ENCODE measurements at places on chromosomes 2 and 18.

- no peak overlapping the region for H3K27ac ChIP-seq
- H3K4me1 ChIP-seq: peaks cover 4% of the 10 kb centered on the region
- H3K36me3 ChIP-seq: no peaks in the 10 kb centered on the region
- H3K27me3 ChIP-seq: no peaks in the 10 kb centered on the region
- no peak overlapping the region for H3K4me3 ChIP-seq
- no peak for DNase-seq
Measured at GRCh38 chr2:32715981-32716380, 88.1 kb downstream of the TTC27 start.

DNA sequence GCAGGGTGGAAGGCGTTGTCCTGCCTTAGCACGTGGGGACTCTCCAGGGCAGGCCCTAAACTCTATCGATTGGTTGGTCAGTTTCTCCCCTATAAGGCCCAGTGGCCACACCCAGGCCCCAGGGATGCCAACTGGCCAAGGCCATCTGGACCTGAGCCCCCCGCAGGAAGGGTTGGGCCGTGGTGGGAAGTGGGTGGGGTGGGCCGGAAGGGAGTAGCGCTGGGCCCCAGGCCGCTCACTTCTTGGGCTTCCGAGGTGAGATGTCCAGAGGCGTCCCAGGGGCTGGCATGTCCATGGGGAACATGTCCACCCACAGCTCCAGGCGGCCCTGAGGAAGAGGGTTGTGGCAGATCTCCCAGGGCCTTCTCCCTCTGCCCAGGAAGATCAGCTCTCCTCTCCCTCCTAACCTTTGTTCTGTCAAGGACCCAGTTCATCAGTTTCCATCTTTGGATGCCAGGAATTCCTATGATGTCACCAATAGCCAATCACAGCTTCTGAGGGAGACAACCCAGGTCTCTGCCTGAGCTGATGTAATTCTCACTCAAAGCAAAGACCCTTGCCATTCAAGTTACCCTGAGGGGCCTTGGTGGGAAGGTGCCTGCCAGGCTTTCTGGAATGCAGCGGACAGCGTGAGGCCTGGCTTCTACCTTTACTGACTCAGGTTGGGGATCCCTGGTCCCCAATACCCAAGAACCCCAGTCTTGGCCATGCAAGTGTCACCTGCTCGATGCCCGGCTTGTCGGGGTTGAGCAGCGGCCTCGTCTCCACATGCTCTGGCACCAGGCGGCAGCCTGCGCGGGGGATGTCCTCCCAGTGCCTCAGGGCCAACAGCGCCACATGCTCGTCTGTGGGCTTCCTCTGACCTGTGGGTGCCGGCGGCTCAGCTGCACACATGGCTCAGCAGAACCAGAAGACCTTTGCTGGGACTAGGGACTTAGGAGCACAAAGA is 14.4 kb downstream of the OTOF start:
- H3K27me3 ChIP-seq: no peaks in the 10 kb centered on the region
- H3K4me1 ChIP-seq: peaks cover 3% of the 10 kb centered on the region
- no peak overlapping the region for H3K27ac ChIP-seq

GRCh38 chr2:37224063-37224462 is 7.3 kb downstream of the CEBPZ start:
- no peaks in the 10 kb centered on the region for H3K27me3 ChIP-seq
- H3K4me1 ChIP-seq: peaks cover 4% of the 10 kb centered on the region
- peaks cover 5% of the 10 kb centered on the region for H3K36me3 ChIP-seq
- DNase-seq: no peak
- no peak overlapping the region for H3K4me3 ChIP-seq
- H3K27ac ChIP-seq: no peak overlapping the region

GRCh38 chr2:239121600-239122012 is 273.7 kb downstream of the TWIST2 start:
- no peak overlapping the region for H3K4me3 ChIP-seq
- peak overlapping the region; percentile 41 for H3K27ac ChIP-seq
- H3K36me3 ChIP-seq: no peaks in the 10 kb centered on the region
- H3K4me1 ChIP-seq: no peaks in the 10 kb centered on the region
- H3K27me3 ChIP-seq: no peaks in the 10 kb centered on the region

DNA sequence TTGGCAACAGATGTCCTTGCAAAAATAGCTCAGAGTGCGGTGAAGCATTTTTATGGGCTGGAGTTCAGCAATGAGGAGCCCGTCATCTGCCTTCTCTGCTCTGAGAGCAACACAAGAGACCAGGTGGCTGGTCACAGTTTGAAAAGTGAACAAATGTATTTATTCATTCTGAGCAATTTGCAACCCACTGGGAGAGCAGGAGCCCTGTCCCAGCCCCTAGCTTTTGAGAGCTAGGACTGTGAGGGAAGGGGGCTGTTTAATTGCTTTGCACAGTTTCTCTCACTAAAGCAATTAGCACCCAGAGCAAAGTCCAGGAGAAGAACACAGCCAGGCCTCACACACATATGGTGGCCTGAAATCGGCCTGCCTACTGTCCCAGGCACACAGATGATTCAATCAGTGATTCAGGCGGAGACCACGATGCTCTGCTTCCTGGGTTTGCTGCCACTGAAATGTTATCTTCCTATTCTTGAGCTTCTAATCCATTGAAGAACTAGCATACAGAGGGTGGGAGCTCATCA is 646.1 kb upstream of the ACVR2A start:
- no peak overlapping the region for H3K4me3 ChIP-seq
- no peak for DNase-seq
- no peaks in the 10 kb centered on the region for H3K27me3 ChIP-seq
- no peaks in the 10 kb centered on the region for H3K36me3 ChIP-seq
- H3K4me1 ChIP-seq: no peaks in the 10 kb centered on the region

- no peaks in the 10 kb centered on the region for H3K27me3 ChIP-seq
- no peak for DNase-seq
- no peak overlapping the region for H3K27ac ChIP-seq
- H3K4me1 ChIP-seq: no peaks in the 10 kb centered on the region
- no peaks in the 10 kb centered on the region for H3K36me3 ChIP-seq
- H3K4me3 ChIP-seq: no peak overlapping the region
Measured at GRCh38 chr18:10937743-10938640, 211.4 kb downstream of the PIEZO2 start.

- no peak for DNase-seq
- H3K4me1 ChIP-seq: no peaks in the 10 kb centered on the region
- no peaks in the 10 kb centered on the region for H3K36me3 ChIP-seq
- no peaks in the 10 kb centered on the region for H3K27me3 ChIP-seq
Measured at GRCh38 chr2:68418855-68419254, 48.2 kb downstream of the FBXO48 start.

- no peaks in the 10 kb centered on the region for H3K36me3 ChIP-seq
- no peaks in the 10 kb centered on the region for H3K27me3 ChIP-seq
- no peaks in the 10 kb centered on the region for H3K4me1 ChIP-seq
- no peak overlapping the region for H3K4me3 ChIP-seq
Measured at GRCh38 chr2:6342273-6342920, 523.3 kb downstream of the CMPK2 start.

GRCh38 chr2:71510196-71510807 is 56.9 kb downstream of the DYSF start:
- H3K36me3 ChIP-seq: no peaks in the 10 kb centered on the region
- H3K27ac ChIP-seq: no peak overlapping the region
- no peaks in the 10 kb centered on the region for H3K27me3 ChIP-seq
- peaks cover 6% of the 10 kb centered on the region for H3K4me1 ChIP-seq
- no peak overlapping the region for H3K4me3 ChIP-seq

DNA sequence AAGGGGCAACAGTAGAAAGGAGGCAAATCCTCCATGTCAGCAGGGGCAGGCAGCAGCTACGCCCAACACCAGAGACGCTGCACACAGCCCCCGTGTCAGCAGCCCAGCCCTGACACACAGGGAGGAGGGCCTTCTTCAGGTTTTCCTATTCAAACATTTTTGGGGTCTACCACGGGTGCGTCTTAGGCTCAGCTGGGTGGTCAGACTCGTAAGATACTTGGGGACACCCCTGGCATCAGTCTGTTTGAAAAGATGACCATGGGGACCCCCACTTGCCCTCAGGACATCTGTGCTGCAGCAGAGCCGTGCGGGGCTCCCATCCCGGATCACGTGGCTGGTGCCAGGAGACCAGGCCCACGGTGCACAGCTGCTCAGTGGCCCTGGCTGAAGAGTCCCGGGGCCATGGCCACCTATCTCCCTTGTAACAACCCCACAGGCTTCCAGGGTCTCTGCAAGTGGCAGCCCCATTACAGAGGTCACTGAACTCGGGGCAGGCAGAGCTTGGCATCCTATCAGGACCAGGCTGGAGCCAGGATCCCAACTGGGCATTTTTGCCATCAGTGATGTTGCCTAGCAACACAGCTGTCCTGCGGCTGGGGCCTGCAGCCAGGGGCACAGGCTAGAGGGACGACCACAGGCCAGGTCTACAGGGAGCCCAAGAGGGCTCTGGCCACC is 82.5 kb downstream of the EDAR start:
- no peak overlapping the region for H3K4me3 ChIP-seq
- H3K27ac ChIP-seq: no peak overlapping the region
- H3K36me3 ChIP-seq: no peaks in the 10 kb centered on the region

DNA sequence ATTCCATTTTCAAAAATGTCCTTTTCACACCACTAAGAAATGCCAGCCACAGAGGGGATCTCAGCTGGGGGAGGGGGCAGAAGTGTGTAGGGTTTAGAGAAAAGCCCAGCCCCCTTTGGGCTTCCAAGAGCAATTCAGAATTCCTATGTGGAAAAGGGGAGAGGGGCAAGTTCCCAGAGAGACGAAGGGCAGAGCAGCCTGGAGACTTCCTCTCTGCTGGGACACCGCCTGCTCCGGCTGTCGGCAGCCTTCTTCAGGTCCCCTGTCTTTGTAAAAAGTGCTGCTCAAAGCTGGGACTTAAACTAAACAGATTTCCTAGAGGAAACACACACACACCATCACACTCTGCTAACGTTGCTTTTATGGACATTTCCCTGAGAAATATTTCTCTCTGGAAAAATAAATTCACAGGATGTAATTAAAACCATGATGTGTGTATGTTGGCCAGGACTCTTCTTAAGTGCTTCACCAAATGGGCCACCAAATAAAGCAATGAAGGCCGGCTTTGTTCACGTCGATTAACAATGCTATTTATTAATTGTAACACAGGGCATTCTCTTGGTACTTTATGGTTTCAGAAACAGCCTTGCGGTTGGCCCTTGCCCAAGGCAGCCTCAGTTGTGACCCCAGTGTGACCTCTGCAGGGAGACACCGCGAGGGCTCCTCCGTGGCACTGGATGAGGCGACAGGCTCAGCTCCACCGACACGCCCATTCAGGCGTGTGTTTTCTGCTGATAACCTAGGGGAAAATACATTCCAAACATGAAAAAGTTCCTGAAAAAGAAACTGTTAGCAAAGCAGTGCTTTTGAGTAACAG is 5.6 kb upstream of the ASB1 start:
- no peak overlapping the region for H3K27ac ChIP-seq
- H3K36me3 ChIP-seq: no peaks in the 10 kb centered on the region
- DNase-seq: no peak
- H3K4me1 ChIP-seq: peaks cover 4% of the 10 kb centered on the region
- no peaks in the 10 kb centered on the region for H3K27me3 ChIP-seq

GRCh38 chr2:212864186-212864585 is 287.2 kb downstream of the IKZF2 start:
- H3K4me1 ChIP-seq: no peaks in the 10 kb centered on the region
- no peaks in the 10 kb centered on the region for H3K27me3 ChIP-seq
- H3K4me3 ChIP-seq: no peak overlapping the region

GRCh38 chr2:100796499-100797100 is 23.3 kb upstream of the NPAS2 start:
- DNase-seq: no peak
- no peak overlapping the region for H3K27ac ChIP-seq
- H3K4me1 ChIP-seq: no peaks in the 10 kb centered on the region
- no peak overlapping the region for H3K4me3 ChIP-seq

- peaks cover 27% of the 10 kb centered on the region for H3K4me1 ChIP-seq
- no peak overlapping the region for H3K4me3 ChIP-seq
- no peaks in the 10 kb centered on the region for H3K36me3 ChIP-seq
- no peaks in the 10 kb centered on the region for H3K27me3 ChIP-seq
- peak overlapping the region; percentile 84 for H3K27ac ChIP-seq
Measured at GRCh38 chr2:218230882-218231281, 13.9 kb downstream of the ARPC2 start.

- no peaks in the 10 kb centered on the region for H3K36me3 ChIP-seq
- H3K4me1 ChIP-seq: peaks cover 13% of the 10 kb centered on the region
- peak overlapping the region; percentile 56 for H3K4me3 ChIP-seq
- peaks cover 4% of the 10 kb centered on the region for H3K27me3 ChIP-seq
- DNase-seq: peak; percentile 70
- H3K27ac ChIP-seq: peak overlapping the region; percentile 11
Measured at GRCh38 chr2:231396058-231396821, 730 bp downstream of the B3GNT7 start.

GRCh38 chr2:237371856-237372255 is 42.1 kb downstream of the COL6A3 start:
- no peak for DNase-seq
- H3K36me3 ChIP-seq: no peaks in the 10 kb centered on the region
- no peaks in the 10 kb centered on the region for H3K4me1 ChIP-seq
- H3K27ac ChIP-seq: no peak overlapping the region

DNA sequence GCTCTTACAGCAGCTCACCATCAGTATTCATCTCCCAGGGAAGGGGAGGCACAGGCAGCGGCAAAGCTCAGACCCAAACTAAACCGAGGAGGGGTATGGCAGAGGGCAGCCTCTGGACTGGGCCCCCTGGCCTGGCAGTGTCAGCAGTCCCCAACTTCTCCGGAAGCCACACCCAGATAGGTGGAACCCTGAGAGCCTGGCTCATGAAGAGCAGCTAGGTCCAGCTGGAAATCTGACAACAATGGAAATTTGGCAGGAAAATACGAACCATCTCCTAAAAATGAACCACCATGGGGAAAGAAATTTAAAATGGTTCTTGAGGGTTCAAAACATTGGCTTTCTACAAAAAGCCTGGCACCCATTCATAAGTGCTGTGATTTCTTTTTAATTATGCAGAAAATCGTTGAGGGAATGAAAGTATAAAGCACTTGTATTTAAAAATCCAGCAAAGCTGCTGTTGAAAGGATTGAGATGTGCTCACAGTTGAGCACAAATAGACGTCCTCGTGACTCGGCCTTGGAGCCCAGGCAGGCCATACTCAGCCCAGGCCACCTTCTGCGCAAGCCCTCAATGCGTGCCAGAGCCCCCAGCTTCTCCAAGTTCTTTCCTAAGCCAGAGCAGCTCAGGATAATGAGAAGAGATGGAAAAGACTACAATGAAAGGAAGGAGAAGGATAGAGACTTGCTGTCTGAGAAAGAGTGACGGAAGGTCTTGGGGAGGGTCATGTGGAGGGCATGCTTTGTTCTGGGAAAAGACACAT is 93.0 kb downstream of the COL6A3 start:
- H3K4me3 ChIP-seq: no peak overlapping the region
- no peak for DNase-seq

All from left lung (tissue), 14 donors.